ENCODE measurements at places on chromosomes 3 and 15.

- no peak for DNase-seq
Observed at GRCh38 chr3:17747890-17748247, 5.4 kb upstream of the TBC1D5 start.

DNA sequence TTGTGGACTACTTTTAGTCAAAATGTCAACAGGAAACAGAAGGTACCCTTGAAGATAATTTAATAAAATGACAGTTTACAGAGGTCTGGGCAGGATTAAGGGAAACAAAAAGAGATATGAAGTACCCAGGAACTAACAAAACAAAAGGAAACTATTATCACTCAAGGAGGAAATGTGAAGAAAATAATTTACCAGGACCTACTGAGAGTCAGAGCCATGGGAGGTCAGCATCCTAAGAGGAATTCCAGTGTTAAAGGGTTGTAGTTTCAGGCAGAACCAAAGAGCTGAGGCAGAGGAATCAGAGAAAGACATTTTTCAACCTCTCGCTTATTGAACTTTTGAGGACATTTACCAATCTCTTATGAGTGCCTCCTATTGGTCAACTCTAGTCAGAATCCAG, 408.9 kb upstream of the CBLB start:
- DNase-seq, result no peak

DNA sequence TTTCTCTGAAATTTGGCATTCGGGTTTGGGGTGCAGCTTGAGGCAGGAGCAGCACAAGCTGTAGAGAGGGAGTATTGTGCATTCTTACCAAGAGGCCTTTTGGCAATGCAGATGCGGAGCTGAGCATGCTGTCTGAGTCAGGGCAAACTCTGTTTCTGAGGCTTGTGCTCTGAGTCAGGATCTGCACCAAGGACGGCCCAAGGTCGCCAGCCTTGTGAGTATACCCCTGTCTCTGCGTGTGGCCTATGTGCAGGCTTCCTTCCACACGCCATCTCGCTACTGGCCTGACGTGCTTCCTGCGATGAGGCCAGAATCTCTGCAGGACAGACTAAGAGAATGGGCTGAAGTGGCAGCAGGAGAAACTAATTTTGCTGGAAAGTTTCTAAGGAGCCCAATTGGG, 83.8 kb upstream of the ROPN1 start:
- DNase-seq, result no peak

GRCh38 chr3:8727605-8728512, 5.7 kb upstream of the CAV3 start:
- DNase-seq, result no peak

DNA sequence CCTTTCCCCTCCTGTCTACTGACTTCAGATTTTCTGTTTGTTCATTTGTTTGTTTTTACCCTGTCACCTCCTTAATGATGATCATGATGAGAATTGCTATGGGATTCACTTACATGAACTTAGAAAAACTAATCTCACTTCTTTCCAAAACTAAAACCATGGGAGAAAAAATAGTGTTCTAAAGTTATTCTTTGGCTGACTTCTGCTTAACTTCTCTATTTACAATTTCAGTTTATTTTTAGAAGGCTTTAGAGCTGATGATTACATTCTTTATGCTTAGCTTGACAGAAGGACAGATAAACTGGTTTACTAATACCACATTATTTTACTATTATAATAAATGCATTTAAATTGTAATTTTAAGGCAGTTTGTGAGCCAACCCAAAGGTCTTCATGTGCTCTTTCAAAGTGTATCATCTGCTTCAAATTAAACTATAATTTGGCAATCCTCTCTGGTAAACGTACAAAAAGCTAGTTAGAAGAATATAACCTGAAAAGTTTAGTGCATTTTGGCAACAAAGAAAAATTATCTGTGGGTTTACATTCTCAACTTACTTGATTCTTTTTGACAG, 676.8 kb upstream of the UBE2E2 start:
- DNase-seq, result no peak

DNA sequence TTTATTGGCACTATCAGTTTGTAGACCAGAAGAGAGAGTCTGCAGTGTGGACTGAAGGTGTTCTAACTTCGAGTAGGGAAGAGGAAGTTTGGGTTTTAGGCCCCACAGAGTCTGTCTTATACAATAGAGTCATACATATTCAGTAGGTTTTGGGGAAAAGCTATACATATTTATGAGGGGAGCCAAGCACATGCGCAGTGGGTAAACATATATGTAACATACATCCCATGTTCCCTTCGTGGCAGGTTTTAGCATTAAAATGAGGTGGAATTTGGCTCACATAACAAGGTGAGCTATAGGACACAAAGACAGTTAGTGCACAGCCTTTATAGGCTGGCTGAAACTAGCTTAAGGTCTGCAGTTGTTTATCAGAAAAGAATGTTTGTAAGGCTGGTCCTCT, 4.9 kb downstream of the GALK2 start:
- DNase-seq, result no peak

- no peak for DNase-seq
Observed at GRCh38 chr3:21703291-21703690, 47.7 kb downstream of the ZNF385D start.

DNA sequence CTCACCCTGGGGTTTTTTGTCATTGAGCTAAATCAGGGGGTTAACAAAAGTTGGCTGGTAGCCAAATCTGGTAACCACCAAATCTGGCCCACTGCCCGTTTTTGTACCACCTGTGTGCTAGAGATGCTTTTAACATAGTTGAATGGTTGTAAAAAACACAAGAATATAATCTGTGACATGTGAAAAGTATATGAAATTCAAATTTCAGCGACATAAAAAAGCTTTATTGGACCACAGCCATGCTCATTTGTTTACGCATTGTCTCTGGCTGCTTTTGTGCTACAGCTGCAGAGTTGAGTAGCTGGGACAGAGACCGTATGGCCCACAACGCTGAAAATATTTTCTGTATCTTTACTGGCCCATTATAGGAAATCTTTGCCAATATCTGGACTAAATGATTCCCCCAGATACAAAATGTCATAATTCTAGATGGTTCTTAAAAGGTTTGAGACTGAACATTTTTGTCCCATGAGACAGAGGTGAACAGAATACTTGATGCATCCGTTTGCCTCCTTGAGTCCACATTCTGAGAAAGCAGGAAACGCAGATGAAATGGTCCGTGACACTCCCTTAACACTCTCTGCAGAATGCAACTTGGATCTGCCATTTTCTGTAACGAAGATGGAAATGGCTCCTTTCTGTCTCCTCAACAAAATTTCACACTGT, 120.9 kb upstream of the PDZRN3 start:
- DNase-seq, result peak; percentile 25

DNA sequence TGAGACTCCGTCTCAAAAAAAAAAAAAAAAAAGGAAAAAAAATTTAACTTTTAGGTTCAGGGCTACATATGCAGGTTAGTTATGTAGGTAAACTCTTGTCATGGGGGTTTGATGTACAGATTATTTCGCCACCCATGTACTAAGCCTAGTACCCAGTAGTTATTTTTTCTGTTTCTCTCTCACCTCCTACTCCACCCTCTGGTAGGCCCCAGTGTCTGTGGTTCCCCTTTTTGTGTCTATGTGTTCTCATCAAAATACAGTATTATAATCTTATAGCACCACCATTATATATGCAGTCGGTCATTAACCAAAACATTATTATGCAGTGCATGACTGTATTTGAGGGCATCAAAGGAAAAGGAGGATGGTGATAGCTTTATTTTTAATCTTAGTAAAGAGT, 47.3 kb downstream of the CHP1 start:
- no peak for DNase-seq

DNA sequence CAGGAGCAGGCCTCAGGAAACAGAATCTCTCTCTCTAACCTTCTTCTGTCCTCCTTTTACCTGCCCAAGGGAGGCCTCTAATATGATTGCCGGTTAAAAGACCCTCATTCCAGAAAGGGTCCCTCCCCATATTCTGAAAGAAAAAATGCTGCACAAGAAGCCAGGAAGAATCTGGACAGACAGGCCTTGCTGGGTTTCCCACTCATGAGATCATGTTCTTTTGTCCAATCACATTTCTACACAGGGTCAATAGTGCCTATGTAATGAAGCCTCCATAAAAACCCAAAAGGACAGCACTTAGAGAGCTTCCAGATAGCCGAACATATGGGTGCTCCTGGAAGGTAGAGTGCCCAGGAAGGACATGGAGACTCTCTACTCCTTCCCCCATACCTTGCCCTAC, 146.0 kb downstream of the MYO9A start:
- DNase-seq, result no peak

DNA sequence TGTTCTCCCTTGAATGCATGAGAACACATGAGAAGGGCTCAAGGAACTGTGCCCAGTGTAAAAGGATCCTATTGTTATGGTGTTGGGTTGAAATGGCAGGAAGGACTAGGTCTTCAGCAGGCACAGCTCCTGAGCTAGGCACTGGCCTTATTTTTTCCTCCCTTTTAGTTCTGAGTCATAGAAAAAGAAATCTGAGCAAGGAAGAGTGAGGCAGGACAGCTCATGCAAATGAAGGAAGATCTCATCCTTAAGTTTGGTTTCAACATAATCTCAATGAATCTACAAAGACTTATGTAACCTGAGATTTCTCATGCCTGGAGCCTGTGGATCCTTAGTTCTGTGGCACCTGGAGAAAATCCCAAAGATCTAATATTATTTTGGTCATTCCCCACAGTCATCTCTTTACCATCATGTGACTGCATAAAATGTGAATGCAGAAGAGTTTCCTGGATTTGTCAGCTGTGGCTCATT, 188.6 kb upstream of the TBL1XR1 start:
- DNase-seq, result peak; percentile 55

GRCh38 chr3:16295298-16295890, 30.4 kb downstream of the OXNAD1 start:
- no peak for DNase-seq

GRCh38 chr3:126350502-126351085, 6.6 kb downstream of the KLF15 start:
- DNase-seq, result no peak

DNA sequence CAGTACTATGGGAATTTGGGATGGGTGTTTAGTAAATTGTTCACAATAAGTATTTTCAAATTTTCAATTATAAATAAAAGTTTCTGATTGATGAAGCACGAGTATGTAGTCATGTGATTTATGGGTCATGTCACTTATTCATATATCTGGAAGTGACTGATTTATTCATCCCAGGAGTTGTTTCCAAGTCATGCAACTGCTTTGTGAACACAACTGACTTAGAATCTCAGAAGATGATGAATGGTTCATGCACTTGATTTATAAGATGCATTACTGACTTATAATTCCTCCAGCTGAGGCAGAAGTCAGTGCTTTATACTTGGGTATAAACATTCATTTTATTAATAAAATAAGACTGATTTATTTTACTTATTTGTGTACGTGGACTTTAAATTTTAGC, 137.8 kb upstream of the CBLB start:
- DNase-seq, result no peak

DNA sequence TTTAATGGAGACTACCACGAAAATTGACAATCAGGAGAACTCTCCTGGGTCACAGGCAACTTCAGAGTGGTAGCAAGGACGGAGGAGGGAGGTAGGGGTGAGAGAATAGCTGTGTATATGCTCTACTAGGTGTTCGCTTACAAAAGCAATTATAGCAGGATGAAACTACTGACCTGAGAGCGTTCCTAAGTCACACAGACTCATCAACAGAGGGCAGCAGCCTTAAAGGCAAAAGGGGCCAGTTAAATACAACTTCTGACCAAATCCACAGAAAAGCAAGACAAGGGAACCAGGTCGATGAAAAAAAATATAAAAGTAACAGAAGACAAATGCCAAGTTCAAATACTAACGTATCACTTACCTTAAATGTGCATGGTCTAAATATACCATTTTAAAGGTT, 894.6 kb downstream of the PLOD2 start:
- DNase-seq, result no peak

DNA sequence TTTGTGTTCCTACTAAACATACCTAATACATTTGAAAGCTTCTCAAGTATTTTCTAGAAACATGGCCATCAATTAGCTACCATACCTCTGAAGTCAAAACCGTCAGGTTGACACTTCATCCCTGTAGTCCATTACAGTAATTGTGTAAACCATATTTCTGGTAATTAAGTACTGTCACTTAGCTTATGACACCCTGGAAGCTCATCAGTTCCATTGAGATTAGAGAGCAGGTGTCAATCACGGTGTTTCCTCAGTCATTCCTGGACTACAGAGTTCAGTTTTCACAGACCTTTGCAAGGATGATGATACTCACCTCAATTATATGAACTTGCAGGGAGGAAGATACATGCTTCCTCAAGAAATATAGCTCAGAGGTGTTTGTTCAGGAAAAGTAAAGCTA, 552.0 kb downstream of the SI start:
- DNase-seq, result no peak

GRCh38 chr15:64912379-64913325, 950 bp downstream of the ANKDD1A start:
- no peak for DNase-seq

DNA sequence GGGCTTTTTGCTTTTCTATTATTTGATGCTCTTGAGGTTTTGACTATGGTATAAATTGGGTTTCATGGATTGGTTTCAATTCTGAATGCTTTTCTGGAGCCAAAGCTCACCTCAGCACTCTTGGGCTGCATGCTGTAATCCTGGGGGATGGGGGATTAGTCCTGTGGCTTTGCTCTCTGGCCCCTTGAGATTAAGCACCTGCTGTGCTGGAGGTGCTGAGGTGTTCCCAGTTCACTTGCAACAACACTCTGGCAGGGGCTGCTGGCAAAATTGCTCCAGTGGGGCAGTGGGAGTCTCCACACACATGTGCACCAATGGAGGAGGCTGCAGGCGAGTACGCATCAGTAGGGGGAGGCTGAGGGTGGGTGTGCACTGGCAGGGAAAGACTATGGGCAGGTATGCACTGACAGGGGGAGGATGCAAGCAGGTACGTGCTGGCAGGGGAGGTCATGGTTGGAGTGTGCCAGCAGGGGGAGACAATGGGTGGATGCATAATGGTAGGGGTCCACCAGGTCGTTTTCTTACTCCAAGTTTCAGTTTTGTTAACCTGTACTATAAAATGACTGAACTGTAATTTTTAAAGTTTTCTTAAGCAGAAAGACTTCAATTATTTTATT, 489.2 kb downstream of the FGF12 start:
- DNase-seq, result no peak

Measured in EH (cell line).